ENCODE measurements at places on chromosomes 12 and 14.

DNA sequence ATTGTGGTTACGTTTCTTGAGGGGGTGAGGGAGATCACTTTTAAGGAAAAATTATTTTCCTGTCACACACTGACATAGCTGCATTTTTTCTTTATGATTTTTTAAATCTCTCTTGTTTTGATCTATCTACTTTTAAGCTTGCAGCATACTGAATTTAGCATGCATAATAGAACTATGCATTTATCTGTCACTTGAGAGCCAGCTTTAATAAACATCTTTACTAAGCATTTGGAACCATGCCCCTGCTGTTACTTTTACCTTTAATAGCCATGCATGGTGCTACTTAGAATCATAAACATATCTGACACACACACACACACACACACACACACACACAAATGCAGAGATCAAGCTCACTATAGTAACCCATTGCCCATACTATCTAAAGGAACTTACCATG is 486.2 kb downstream of the NELL2 start:
- no peaks in the 10 kb centered on the region for H3K4me1 ChIP-seq
- H3K4me3 ChIP-seq, result no peak overlapping the region
- H3K27ac ChIP-seq, result no peak overlapping the region
- no peaks in the 10 kb centered on the region for H3K27me3 ChIP-seq

GRCh38 chr12:24839268-24839791 is 109.6 kb downstream of the BCAT1 start:
- peak overlapping the region; percentile 11 for H3K27ac ChIP-seq

DNA sequence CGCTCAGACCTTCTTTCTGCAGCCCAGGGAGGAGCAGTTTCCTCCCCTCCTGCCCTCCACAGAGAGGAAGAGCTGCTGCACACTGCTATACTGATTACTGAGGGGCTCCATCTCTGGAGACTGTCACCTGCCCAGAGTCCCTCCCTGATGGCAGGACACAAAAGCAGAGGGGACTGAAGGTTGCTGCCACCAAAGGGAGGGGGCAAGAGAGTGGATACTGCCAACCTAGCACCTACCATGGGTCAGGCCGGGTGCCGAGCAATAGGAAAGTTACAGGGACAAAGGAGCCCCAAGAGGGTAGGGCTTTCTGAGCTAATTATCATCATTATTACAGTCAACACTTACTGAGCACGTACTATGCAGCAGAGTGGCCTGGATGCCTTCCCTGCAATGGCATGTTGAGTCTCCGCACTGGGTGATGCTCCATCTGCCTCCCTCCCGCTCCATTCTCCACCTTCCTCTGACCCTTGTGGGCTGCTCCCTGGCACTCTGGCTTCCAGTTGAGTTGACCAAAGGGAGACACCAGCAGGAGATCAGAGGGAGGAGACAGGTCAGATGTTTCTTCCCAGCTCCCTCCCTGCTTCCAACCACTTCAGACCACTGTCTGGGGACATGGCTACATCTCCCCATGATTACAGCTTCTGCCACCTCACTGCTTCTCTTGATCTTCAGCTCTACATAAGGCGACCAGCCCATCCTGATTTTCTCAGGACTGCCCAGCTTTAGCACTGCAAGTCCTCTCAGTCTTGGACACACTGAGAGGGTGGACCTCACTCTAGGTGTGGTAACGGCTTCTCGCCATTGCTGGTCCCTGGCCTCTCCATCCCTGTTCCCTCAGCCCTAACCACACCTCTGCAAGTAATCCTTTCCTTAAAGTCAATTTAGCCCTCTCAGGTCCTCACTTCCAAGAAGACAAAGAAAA is 2.6 kb upstream of the KRT79 start:
- no peak for DNase-seq
- no peaks in the 10 kb centered on the region for H3K27me3 ChIP-seq
- peak overlapping the region; percentile 93 for H3K27ac ChIP-seq
- H3K4me3 ChIP-seq, result peak overlapping the region; percentile 36

DNA sequence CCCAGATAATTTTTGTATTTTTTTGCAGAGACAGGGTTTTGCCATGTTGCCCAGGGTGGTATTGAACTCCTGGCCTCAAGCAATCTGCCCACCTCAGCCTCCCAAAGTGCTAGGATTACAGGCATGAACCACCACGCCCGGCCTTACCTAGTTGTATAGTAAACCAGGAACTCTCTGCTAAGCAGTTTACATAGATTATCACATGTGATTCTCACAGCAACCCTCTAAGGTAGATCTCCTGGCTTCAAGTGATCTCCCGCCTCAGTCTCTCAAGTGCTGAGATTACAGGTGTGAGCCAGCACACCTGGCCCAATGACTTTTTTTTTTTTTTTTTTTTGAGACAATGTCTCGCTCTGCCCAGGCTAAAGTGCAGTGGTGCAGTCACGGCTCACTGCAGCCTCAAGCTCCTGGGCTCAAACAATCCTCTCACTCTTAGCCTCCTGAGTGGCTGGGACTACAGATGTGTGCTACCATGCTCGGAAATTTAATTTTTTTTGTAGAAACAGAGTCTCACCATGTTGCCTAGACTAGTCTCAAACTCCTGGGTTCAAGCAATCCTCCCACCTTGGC is 26.0 kb upstream of the ATP2A2 start:
- H3K27me3 ChIP-seq, result peaks cover 25% of the 10 kb centered on the region
- no peak overlapping the region for H3K4me3 ChIP-seq
- no peaks in the 10 kb centered on the region for H3K36me3 ChIP-seq
- H3K27ac ChIP-seq, result no peak overlapping the region
- no peaks in the 10 kb centered on the region for H3K4me1 ChIP-seq

GRCh38 chr14:63394841-63395240 is 76.1 kb upstream of the GPHB5 start:
- no peak for DNase-seq
- no peaks in the 10 kb centered on the region for H3K27me3 ChIP-seq
- H3K27ac ChIP-seq, result peak overlapping the region; percentile 74
- no peak overlapping the region for H3K4me3 ChIP-seq
- H3K4me1 ChIP-seq, result no peaks in the 10 kb centered on the region
- peaks cover 55% of the 10 kb centered on the region for H3K36me3 ChIP-seq
